ENCODE measurements at places on chromosomes 2 and 18.

- DNase-seq, result no peak
These were observed 940.2 kb upstream of the FANCL start for GRCh38 chr2:59181347-59181746.

GRCh38 chr18:47174545-47175116 lies 1.5 kb downstream of the IER3IP1 start:
- DNase-seq, result no peak

- no peak for DNase-seq
These were observed 61.4 kb upstream of the SLC14A2 start for GRCh38 chr18:45553723-45554388.

DNA sequence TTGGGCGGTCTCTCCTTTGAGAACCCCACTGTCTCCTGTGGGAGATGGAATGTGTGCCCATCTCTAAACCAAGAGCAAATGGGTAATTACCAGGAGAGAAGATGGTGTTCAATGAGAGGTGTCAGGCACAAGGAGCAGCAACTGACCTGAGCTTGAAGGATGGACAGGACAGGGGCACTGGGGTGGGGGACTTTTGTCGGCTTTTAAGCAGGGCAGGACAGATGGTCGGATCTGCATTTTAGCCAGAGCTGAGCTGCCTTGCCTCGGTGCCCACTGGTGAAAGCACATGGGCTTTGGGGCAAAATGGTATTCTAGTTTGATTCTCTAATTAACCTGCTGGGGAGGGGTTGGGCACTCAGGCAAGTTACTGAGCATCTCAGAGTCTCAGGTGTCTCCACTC lies 98.0 kb downstream of the INHBB start:
- DNase-seq, result no peak

DNA sequence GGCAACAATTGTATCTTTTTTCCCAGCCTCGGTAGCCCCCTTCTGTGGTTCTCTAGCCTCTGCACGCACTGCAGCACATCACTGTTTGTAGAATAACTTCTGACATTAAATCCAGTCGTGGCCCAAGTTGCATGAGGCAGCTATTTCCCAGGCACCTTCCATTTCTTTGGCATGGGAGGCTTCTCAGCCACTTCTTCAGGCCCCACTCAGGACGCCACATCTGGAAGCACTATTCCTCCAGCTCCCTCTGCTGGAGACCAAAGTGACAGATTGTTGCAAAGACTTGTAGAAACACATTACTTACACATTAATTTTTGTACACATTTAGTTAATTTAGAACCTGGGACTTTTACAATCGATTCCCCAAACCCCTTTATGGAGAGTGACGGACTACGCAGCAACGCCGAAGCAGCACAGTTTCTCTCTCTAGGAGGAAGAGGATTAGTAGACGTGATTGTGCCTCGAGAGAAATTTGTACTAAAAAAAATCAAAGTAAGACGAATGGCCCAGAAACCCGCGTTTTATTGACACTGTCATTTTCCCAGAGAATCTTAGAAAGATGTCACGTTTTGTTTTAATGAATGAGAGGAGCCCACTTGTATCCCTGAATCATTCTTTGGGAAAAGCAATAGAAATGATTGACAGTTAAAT lies 57.8 kb upstream of the RGPD5 start:
- DNase-seq, result peak; percentile 42

DNA sequence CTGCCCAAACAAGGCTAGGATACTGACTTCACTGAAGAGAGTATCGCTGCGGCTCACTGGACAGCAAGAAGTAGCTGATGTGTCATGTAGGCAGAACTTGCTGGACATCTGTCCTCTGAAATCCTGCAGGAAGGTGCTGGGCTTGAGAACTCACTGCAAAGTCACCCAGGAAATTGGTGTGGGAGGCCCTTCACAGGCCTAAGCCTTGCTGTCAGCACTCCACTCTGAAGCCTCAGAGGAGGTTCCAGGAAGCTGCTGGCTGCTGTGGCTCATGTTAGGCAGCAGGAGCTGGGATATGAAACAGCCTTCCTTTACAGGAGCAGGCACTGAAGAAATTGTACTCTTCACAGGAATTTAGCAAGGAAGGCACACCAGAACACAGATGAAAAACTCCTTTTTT lies 88.3 kb upstream of the CCDC68 start:
- no peak for DNase-seq

DNA sequence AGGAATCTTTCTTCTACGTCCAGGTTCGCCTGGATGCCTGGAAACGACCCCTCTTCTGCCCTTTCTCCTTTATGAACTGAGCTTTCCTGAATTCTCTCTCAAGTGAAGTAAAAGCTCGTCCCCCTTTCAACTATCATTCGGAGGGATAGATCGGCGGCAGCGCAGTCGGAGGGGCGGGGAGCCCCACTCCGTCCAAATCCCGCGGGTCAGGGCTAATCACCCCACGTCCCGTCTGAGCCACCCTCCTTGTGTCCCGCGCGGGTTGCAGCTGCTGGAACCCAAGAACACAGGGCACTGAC lies 367 bp downstream of the FBXO48 start:
- no peak for DNase-seq

- DNase-seq, result no peak
These were observed 12.6 kb downstream of the GPD2 start for GRCh38 chr2:156448766-156449165.

DNA sequence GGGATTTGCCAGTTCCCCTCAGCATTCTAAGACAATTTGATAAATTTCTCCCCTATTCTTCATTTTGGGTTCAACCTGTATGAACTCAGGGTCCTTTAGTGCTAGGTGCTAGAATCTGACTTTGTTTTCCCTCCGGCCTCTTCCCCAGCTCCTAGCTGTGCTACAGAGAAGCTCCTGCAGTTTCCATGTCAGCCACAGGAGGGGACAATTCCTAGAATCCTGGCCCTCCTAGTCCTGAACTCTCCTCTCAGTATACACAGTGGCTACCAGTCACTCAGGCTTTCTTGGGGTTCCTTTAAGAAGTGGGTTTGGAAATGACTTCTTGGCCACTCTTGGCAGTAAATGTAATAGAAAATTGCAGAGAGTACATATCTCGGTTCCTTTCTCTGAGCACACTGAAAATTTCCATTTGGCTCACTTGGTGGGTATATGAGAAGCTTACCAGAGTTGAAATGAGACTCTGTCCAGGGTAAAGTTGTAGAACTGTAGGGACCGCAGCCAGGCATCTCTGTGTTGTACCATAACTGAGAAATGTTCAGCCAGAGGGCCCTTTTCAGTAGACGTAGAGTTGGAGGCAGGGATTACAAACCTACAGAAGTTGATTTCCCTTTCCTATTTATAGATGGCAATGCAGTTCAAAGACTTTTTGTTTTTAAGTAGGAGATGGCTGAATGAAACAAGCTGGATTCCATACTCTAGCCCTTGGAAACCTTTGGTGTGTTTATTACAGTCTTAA lies 5.0 kb upstream of the CHST10 start:
- DNase-seq, result no peak

GRCh38 chr2:83584672-83585071 lies 874.4 kb downstream of the SUCLG1 start:
- DNase-seq, result no peak

DNA sequence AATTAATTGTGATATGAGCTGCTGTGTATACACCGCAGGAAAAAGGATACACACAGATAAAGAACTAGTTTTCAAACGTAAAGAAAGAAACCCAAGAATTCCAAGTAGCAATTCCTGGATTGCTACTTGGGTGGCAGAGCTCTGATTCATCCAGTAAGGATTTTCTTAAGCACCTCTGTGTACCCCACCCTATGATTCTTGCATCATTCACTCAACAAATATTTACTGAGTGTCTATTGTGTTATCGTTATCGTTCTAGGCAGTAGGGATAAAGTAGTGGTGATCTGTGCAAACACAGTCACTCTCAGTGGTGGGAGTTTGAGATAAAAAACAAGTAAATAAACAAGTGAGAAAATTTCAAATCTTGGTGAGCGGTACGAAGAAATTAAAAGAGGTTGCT lies 4.9 kb upstream of the TMEM200C start:
- DNase-seq, result peak; percentile 17

DNA sequence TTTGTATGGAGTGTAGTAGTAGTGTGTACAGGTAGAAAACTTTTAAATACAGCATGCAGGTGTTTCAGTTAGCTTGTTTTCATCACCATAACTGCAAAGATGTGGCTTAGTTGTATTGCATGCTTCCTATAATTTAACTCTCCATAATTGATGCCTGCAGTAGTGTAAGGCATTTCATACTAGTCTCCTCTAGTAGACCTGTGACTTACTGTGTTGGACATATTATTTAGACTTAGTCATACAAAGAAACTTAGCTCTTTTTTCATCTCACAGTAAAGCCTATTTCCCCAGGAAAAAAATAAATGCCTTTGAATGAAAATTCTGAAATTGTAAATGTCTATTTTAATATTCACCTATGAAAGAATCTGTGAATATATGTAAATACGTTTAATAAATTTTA lies 52.8 kb upstream of the TWSG1 start:
- DNase-seq, result no peak

DNA sequence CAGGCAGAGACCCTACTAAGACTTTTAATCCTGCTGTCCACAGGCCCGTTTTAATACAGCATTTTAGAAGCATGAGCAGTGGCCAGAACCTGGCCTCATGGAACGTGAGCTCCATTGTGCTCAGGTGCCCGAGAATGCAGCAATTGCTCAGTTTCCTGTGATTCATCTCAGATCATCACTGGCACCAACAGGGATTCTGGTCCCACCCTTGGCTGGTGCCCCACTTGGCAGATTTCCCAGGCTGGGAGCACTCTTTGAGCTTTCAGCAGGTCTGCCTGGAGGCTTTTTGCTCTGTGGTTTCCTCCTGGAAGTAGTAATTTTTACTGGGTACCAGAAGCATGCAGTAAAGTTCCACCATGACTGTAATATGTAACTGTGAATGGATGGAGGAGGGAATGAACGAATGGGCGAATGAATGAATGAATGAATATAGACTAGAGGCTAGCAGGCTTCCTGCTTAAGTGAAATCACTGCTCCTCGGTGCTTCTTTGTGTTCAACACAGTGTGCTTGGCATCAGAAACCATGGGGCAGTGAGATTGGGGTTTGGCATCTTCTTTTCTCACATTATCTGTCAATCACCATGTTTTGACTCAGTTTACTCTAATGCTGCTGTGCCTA lies 312.9 kb downstream of the PRKCE start:
- DNase-seq, result peak; percentile 98

GRCh38 chr18:72783530-72783929 lies 84.3 kb downstream of the NETO1 start:
- DNase-seq, result no peak

GRCh38 chr2:8872821-8873432 lies 35.5 kb upstream of the KIDINS220 start:
- DNase-seq, result no peak

- no peak for DNase-seq
These were observed 132.4 kb downstream of the TMEM163 start for GRCh38 chr2:134586326-134586965.

GRCh38 chr2:145622285-145622684 lies 1102.4 kb upstream of the ZEB2 start:
- no peak for DNase-seq

DNA sequence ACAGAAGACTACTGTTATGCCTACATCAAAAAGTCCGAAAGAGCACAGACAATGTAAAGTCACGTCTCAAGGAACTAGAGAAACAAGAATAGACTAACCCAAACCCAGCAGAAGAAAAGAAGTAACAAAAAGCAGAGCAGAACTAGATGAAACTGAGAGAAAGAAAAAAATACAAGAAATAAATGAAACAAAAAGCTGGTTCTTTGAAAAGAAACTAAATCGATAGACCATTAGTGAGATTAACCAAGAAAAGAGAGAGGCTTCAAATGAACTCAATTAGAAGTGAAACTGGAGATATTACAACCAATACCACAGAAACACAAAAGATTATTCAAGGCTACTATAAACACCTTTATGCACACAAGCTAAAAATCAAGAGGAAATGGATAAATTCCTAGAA lies 271.8 kb downstream of the MBD2 start:
- no peak for DNase-seq

- DNase-seq, result peak; percentile 81
These were observed at the start of gene SMARCAL1 for GRCh38 chr2:216412022-216412999. TSS of gene SMARCAL1 (plus strand) at chr2:216412484. CDS start at chr2:216414705, 2,221 bp downstream.

DNA sequence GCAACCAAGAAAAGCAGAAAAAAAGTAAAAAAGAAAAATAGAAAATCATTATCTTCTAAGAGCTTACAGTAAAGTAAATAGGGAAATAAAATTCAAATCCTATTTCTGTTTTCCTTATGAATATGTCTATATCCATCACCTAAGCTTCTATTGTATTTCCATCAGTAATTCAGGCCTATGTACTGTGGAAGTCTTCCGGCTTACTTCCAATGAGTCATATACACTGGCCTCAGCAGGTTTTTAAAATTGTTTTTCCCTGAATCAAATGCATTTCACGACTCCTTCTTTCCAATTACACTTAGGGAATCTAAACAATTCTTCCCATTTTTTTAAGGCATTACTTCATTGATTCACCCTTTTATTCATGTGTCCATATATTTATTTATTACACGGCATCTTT lies 164.7 kb downstream of the CCDC102B start:
- no peak for DNase-seq

GRCh38 chr2:169336695-169337094 lies 25.6 kb downstream of the LRP2 start:
- no peak for DNase-seq

DNA sequence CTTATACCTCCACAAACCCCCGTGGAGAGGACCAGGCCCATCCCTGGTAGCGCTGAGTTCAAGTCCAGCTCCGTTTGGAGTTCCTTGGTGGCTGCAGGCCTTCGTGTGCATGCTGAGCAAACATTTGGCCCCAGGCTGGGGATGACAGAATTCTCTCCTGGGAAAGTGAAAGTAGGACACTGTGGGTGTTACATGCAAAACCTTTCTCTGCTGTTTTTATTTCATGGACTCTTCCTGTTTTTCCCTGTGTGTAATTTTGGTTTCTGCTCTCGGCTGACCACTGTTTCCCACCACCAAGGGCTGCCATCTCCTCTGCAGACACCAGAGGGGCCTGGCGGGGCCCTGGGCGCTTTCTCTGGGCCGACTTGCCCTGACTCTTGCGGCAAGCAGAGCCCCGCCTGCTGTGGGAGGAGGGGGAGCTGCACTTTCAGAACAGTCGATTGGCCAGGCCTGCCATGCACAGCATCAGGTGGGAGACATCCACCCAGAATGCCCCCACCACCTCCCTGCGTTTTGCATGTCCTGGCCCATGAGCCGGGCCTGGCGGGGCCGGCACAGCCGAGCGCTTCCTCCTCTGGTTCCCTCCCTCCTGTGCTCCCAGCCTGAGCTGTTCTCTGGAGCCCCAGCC lies 102.4 kb downstream of the CABLES1 start:
- no peak for DNase-seq

Data from HS-27A (cell line).